ENCODE measurements at places on chromosomes 11 and 22.

GRCh38 chr11:62577046-62577714 is 3.5 kb upstream of the EEF1G start:
- no peak for DNase-seq

DNA sequence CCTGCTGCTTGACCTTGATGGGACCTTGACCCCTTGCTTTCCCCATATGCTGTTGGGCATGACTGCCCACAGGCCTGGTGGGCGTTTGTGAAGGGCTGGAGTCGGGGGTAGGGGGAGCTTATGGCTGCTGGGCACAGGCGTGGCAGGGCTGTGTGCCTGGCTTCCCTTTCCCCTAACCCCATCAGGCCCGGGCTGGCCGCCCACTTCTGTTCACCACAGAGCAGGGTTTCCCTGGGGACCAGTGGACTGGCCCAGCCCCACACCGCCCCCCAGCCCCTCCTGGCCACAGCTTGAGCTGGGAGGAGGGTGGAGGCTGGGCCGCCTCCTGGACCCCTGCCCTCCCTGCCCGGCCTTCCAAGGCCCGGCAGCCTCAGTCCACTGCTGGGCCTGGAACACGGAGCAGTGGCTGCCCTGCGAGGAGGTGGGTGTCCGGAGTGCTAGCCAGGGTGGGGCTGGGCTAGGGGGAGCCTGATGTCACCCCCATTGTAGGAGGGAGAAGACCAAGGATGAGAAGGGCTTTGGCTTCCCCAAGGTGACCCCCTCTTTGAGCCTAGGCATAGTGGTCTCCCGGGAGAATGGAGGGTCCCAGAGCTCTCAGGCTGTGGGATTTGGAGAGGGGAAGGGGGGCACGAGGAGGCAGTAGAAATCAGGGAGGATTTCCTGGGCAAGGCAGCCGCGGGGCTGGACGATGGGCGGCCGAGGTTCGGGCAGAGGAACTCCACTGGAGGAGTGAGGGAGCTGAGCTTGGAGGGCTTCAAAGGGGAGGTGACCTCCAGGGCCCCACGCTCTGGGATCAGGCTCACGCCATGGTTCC is at the start of gene AIFM3:
Gene AIFM3, plus strand, starts transcription at position 373 of the 814 bp plus-strand sequence. CDS start 690 bp downstream, outside the sequence.
- DNase-seq: no peak

GRCh38 chr11:8867035-8867434 is 44.0 kb upstream of the AKIP1 start:
- no peak for DNase-seq

GRCh38 chr11:64035576-64035975 is at the start of gene FLRT1:
TSS of gene FLRT1 (plus strand) at chr11:64035931. CDS start at chr11:64116268, 80,337 bp downstream.
- no peak for DNase-seq

DNA sequence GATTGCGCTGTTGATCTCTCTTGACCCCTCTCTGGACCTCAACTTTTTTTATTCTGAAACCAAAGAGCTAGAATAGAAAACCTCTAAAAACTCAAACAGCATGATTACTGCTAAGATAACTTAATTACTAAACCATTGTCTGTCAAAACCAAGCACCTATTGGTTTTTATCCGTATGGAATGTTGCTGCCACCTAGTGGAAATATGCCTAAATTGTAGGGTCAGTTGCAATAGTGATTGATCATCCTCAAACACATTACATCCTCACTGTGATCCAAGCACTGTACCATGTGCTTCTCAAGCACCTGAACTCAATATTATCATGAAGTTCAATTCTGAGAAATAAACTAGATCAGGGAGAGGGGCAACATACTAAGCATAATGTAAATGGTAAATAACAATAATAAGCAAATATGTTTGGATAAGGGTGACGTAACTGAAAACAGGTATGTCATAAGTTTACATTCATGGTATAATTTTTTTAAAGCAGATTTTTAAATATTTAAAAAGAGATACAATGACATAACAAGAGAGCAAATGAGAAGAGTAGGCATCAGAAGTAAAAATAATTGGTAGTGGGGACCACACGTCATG is 3.8 kb upstream of the OR5A2 start:
- DNase-seq: peak; percentile 35

DNA sequence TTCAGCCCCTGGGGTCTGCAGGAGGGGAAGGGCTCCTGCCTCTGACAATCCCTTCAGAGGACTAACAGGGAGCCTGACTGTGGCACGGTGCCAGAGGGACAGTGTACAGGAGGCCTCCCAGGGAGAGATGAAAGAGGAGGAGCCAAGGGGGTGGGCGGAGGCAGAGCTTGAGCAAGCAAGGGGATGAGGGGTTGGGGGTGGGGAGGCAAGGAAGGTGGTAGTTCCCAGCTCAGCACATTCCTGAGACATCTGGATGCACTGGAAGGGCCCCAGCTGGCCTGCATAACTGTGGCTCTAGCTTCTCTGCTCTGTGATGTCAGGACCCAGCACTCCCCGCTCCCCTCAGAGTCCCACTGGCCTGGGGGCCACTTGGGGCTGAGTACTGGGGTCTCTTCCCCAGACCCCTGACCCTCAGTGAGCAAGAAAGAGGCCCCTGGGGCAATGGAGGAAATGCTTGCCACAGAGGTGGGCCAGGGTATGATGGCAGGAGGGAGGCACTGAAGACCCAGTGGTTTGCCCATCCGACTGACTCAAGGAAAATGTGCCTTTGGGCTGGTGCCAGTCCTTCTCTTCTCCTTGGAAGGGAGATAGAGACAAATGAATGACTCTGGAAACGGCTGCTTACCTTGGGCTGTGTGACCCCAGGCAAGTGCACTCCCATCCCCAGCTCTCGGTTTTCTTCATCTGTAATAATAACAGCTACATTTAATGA is 13.3 kb downstream of the CREB3L1 start:
- no peak for DNase-seq

- DNase-seq: no peak
Measured at GRCh38 chr11:60918251-60918938, 4.4 kb downstream of the TMEM109 start.

GRCh38 chr11:14908214-14908880 is 16.3 kb upstream of the CYP2R1 start:
- no peak for DNase-seq

GRCh38 chr11:75562048-75562835 is at the start of gene SERPINH1:
TSS of gene SERPINH1 (plus strand) at chr11:75562253. CDS start at chr11:75566350, 4,097 bp downstream.
- DNase-seq: peak; percentile 84
